Activated T-cell treated with anti-CD3 and anti-CD28 coated beads for 4 hours (primary cell): ENCODE measurements at places on chromosomes 6 and 20.

DNA sequence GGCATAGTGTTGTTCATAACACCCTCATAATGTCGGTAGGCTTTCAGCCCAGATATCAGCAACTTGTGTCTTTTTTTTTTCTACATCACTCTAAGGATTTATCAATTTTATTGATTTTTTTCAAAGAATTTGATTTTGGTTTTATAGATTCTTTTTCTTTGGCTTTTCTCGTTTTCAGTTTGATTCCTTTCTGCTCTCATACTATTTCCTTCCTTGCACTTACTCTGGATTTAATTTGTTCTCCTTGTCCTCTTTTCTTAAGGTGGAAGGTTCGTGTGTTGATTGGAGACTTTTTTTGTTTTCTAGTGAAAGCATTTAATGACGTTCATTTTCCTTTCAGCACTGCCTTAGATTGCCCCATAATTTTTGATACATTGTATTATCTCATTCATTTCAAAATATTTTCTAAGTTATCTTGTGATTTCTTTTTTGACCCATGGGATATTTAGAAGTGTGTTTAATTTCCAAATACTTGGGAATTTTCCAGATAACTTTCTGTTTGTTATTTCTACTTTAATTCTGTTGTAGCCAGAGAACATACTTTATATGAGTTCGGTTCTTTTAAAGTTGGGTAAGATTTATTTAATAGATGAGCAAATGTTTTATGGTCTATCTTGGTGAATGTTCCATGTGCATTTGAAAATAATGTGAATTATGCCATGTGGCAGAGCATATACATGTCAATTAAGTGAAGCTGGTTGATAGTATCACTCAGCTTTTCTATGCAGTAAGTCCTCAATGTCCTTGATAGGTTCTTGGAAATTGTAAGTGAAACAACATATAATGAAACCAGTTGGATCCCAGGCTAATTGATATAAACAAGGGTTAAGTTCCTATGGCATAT is 62.8 kb downstream of the IRF4 start:
- DNase-seq: no peak

GRCh38 chr6:72922401-72922800 is 300.5 kb downstream of the KCNQ5 start:
- DNase-seq: no peak

DNA sequence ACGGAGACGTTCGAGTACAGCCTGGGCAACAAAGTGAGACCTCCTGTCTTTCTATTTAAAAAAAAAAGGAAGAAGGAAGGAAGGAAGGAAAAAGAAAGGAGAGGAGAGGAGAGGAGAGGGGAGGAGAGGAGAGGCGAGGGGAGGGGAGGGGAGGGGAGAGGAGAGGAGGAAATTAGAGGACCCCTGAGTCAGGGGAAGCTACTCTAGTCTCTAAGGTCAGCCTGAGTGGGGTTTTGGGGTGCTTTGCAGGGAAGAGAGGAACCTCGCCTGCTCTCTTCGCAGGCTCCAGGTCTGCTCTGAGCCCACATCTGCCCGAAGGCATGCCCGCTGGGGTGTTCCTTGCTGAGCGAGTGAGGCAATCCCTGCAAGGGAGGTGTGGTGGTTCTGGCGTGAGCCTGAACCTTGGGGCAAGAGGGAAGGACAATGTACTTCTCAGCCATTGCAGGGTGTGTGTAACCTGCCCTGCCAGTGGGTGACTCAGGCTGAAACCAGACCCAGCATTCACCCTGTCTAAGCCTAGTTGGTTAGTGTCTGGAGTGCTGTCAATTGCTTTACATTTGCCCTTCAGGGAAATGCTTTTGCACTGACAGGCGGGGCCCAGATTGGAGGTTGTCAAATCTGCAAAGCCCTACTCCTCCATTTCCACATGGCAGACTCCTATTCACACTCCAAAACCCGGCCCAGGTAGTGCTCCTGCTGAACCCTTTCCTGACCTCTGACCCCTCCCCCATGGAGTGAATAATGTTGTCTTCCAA is 15.3 kb upstream of the MMP9 start:
- DNase-seq: no peak

DNA sequence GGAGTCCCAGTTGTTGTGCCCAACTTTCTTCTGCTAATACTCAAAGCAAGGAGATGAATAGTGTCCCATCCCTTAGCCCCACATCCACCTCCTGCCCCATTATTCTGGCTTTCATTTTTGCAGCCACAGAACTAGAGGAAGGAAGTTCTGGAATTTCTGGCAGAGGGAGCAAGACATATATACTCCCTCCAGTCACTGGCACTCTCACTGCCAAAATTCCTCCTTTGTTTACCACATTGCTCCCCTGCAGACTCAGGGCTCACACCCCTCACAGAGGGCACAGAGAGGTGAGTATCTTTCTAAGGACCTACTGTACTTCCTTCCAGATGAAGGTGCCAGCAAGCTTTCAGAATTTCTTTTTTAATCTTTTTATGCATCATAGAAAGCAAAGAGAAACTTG is 168.0 kb upstream of the ID4 start:
- DNase-seq: no peak
